ENCODE measurements at places on chromosomes 2 and 18.

DNA sequence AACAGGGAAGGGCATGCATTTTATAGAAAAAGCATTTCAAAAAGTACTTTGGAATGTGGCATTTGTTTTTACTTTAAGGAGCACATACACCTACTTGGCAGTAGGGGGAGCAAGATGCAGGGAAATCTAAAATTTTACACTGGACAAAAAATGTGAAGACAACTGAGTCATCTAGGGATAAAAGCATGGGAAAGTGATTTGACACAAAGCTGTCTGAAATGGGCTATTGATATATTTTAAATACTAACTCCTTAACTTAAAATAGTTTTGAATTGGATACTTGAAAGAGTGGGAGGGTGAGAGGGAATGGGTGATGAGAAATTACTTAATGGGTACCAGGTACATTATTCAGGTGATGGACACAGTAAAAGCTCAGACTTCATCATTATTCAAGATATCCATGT, 15.8 kb downstream of the TMEM200C start:
- no peak for DNase-seq

GRCh38 chr2:216689397-216689796, 6.0 kb downstream of the IGFBP5 start:
- no peak for DNase-seq

DNA sequence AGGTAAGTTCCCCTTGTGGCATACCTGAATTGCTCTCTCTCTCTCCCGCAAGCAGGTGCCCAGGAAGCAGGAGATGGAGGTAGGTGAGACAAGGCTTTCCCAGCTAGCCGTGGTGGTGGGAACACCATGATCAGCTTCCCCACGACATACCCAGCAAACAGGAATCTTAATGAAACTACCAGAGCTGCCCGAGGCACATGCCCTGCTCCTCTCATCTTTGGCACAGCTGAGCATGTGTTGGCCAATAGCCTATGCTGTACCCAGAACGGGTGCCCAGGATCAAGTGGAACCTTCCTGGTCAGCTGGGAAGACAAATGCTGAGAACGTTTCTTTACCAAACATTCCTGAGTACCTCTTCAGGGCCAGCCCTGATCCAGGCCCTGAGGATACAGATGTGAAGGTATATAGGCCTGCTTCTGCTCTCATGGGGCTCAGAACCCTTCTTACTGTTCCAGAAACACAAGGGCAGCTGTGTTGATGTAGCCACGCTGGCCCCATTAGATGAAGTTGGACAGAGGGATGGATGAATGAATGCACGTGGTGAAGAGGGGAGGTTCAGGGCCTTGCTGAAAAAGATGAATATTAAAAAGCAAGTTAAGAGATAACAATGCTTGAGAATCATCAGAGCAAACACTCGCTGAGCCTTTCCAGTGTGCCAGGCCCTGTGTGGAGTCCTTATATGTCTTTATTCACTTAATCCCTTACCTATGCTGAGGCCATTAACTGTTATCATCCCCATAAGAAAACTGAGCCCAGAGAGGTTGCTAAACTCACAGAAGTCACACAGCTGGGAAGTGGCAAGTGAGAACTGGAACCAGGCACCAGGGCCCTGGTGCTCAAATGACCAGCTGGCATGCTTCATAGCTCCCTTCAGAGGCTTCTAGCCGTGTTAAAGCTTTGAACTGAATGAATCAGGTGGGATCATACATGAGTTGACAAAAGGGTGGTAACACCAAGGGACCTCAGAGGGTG, 68.8 kb upstream of the TMEM247 start:
- DNase-seq = no peak

GRCh38 chr2:101688261-101688660, 9.2 kb upstream of the MAP4K4 start:
- DNase-seq = no peak

DNA sequence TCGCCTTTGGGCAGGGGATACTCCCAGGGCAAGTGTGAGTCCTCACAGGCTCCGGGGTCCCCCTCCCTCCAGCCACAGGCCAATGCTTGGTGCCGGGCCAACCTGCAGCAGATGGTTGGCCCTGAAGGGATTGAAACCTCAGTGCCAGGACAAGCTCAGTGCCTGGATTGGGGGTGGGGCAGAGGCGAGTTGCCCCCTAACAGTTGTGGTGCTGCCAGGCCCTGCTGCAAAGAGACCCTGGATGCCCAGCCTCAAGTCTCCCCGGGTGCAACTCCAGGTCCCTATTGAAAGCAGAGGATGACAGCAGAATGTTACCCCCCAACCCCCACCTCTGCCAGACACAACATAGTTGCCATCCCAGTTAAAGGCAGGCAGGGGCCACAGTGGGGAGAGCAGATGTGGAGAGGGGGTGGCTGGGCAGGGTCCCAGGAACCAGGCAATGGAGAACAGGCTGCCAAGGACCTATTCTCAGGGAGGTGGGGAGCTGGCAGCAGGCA, 9.5 kb upstream of the RNF103 start:
- DNase-seq = no peak

DNA sequence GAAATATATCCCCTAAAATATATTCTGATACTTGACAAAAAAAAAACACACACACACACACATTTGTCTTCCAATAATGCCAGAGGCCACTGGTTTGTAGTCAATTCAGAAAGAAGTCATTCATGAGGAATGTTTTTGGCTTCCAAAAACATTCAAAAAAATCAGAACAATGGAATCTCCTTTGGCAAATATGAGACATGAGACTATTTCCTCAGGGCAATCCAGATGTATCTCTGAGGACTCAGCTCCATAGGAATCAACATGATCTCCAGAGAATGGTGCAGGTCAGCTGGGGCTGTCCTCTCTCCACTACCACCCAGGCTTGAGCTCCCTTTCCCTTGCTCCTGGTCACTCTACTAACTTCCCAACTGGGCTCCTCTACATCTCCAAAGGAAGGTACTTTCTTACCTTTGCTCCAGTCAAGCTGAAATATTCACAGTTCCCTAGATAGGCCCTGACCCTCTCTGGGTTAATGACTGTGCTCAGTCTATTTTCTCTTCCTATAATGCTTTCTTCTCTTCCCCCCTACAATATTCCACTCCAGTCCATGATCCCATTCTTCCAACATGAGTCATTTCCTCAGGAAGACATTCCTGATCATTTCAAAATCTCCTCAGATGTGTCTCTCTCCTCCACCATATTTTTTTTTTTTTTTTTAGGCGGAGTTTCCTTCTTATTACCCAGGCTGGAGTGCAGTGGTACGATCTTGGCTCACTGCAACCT, 145.3 kb downstream of the C1D start:
- DNase-seq = no peak

DNA sequence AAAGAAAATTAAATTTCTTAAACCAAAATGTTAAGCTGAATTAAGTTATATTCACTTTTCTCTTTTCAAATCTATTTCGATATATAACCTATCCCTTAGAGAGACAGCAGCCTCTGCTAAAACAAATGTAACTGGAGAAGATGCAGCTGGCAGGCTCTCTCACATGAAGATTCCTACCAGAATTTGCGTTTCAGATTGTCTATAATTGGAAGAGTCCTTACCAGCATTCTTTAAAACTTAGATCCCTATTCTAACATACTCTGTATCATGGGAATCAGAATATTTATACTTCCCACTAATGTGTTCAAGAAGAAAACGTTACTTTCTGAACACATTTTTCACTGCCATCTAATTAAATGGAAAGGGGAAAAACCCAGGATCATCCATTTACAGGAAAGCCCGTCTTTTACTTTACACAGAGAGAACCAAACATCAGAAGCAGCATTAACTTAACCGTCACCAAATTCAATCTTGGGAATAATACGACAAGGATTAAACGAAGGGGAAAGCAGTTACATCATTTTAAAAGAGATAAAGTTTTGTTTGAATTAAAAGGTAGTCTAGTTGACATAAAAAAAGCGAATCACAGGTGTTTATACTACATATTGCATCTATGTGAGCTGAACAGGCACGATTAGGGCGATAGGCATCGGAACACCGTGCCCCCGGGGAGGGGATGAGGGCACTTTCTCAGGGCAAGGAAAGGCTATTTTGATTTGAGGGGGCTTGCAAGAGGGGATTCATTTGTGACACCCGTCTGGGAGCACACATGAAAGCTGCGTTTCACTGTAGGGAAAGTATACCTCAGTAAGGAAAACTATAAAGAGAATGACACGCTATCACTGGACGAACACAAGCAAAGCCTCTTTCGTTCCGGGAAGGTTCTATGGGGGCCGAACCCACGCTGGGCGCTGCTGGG, 1.3 kb downstream of the PTPN2 start:
- DNase-seq = no peak

DNA sequence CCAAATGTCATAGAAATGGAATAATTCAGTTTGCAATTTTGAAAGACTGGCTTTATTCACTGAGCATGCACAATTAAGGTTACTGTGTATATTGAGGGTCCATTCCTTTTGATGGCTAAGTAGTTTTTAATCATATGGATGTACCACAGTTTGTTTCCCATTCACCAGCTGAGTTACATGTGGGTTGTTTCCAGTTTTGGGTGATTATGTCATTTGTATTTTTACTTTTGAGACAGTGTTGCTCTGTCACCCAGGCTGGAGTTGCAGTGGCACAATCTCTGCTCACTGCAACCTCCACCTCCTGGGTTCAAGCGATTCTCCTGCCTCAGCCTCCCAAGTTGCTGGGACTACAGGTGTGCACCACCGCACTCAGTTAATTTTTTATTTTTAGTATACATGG, 80.8 kb upstream of the MGAT4A start:
- DNase-seq = no peak

GRCh38 chr2:239811806-239812560, 213.2 kb downstream of the NDUFA10 start:
- no peak for DNase-seq

DNA sequence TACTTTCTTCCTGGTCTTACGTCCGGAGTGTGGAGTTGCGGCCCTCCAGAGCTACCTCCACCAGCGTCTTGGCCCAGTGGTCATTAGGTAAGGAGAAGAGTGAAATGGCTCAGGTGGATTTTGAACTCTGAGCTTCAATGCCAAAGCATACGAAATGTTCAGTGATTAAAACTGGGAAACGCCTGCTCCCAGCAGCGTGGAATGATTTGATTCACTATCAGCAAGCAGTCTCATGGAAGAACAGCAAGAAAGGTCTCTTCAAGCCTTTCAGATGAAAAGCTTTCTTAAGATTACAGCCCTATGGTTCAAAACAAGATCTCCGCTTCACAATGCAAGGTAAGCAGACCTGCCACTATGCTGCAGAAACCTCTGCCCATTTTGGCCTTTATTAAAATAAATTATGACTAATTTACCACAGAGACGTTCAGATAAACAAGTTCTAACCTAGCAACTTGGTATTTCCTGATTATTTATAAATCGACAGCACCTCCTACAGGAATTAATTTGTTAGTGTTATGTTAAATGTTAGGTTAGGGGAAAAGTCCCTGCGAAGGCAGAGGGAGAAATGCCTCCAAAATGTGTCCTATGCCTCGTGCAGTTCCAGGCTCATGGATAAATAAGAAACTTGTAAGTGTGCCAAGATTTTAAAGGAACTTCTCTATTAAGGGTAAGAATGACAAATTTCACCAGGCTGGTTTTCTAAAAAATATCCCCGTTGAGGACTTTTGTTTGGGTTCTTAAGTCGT, 10.1 kb downstream of the SP9 start:
- DNase-seq = no peak

- no peak for DNase-seq
Observed at GRCh38 chr2:219010162-219010756, 17.0 kb upstream of the CRYBA2 start.

DNA sequence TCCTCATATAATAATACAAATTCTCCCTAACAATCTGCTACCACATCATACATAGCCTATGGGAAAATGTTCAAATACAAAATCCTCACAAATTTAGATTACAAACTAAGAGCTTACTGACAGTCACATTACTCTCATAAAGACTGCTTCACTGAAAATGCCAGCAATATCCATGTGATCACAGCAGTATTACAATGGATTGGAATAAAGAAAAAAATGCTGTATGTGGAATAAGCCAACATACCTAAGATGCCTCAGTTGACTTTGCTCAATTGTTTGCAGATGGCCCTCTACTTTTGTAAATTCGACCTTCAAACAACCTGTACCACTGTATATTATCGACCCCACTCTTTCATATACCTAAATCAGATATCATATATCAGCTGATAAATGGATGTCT, 88.7 kb downstream of the DYM start:
- no peak for DNase-seq

DNA sequence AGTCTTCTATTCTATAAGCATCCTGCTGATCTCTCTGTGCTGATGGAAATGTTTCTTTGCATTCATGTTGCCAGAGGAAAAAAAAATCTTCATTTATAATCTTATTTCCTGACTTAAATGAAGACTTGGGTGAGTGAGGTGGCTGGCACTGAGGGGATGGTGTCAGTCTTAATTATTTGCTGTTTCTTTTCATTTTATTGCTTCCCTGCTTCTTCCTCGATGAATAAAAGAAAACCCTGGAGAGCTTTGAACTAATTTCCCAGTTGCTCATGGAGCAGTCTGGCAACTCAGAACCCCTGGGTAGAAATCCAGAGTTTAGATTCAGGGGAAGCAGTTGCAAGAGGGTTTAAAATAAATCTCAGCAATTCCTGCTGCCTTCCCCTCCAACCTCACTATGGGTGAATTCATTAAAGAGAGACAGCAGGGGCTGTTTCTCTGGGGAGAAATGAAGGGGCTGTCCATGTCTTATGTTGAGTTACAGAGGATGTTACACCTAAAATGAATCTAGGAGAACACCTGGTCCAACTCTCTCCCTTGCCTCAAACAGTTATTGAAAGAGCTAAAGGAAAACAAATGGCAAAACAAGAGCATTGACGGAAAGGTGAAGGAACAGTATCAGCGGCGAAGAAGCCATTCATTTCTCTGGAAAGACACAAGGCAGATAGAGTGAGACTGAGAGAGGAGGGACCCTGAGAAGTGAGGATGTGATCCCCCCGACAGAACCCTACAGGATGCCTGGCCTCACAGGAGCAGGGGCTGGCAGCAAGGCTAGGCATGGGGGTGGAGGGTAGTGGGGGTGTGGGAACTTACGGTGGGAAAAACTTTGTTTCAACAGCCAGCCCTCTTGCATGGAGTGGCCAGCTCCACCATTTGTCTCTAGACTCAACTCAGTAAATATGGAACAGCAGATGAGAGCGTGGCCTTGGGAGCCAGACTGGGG, 41.0 kb downstream of the SP110 start:
- no peak for DNase-seq

DNA sequence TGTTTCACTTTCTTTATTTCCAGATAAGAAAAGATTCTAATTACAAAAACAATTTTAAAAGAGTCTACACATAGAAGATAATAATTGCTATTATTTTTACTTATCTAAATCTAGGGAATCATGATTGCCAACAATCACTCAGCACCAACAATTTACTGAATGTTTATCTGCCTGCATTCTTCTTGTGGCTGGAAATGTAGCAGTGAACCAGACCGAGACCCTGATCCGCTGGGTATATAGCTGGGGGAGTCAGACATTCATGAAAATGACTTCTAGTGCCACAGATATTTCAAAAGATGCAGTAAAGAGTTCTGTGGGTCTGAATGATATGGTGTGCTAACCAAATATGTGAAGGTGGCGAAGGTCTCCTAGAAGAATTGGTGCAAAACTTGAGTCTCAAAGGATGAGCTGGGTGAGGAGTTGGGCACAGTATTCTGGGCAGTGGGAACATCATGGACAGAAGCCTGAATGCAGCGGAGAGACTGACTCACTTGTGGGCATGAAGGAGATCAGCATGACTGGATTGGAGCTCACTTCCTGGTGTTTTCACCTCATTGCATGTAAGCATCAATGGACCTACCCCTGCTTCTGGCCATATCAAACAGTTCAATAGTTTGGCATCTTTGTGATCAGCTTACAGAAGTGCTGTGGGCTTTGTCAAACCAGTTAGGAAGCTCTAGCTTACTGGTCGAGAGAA, 26.1 kb upstream of the FN1 start:
- no peak for DNase-seq

Measured in stimulated activated CD4-positive, alpha-beta T cell treated with anti-CD3 and anti-CD28 coated beads, Interleukin-12 subunit alpha, Interleukin-12 subunit beta, amount 100 ng/mL, for 48 hours (primary cell).